ENCODE measurements at places on chromosomes 4 and X.

DNA sequence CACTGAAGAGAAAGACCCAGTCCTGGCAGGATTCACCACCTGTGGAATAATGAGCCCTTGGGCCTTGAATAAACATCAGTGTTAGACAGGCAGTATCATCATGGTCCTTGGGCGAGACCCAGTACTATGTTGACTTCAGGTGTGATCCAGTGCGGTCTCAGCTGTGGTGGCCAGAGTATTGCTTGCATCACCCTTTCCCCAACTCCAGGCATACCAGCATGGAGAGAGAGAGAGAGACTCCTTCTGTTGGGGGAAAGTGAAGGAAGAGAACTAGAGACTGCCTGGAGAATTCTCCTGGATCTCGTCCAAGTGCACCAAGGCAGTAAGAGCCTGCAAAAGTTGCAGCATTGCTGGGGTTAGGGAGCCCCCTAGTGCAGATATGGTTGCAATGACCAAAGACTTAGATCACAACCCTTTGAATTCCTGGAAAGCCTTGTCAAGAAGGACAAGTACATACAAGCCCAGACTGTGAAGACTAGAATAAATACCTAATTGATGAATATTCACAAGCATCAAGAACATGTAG is 61.1 kb upstream of the VAMP7 start:
- peak; percentile 79 for DNase-seq

DNA sequence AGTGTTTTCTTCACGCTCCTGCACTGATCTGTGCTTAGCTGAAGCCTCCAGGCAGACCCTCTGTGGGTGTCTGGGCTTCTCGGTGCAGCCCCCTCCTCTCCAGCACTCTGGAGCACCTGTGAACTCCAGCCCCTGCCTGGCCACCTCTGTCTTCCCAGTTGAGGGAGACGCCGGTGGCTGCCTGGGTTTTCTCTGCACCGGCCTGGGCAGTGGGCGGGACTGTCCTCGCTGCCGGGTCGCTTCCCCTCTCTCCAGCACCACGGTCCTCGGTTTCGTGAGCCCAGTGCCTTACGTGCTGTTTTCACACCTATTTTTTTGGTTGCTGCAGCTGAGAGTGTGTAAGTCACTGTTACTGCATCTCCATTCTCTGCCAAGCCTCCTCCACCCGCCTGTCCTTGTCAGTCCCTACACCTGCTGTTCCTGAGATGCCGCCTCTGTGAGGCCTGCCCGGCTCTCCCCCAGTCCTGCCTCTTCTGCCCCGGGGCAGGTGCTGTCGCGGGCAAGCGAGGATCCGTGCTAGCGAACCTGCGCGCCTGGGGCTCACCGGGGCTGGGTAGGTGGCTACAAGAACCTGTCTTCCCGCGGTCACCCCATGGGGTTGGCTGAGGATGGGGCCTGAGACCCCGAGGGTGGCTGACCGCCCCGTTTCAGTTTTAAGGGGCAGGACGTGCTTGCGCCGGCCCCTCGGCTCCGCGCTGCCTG is 2.4 kb upstream of the FGFRL1 start:
- DNase-seq, result no peak

DNA sequence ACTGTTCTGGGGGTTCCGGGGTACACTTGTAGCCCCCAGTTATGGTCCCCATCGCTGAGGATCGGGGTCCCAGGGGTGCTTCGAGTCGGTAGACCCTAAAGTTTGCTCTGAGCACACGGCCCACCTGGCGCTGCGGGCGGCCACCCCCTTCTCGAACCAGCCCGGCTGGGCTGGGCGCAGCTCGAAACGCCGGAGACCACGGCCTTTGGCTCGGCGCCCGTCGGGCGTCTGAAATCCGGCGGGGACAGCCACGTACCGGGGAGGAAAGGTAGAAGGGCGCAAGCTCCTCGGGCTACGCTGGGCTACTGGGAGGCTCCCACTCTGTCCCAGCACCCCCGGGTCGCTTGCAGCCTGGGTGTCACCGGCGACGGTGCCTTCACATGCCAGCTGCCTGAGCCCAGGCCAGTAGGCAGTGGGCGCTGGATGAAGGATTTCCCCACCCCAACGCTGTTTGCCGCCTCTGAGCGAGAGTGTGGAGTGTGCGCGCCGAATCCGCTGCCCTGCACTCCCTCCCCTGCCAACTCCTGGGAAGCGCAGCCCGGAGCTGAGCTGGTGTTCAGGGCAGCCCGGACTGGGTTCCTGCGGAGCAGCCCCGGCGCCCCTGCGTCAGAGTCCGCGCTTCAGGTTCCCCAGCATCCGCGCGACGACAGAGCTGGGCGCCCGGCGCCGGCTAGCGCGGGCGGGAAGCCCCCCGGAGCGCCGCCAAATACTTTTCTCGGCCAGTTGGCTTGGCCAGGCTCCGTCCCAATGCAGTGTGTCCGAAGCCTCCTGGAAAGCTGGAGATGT is 637 bp downstream of the MAMLD1 start:
- DNase-seq, result peak; percentile 13

DNA sequence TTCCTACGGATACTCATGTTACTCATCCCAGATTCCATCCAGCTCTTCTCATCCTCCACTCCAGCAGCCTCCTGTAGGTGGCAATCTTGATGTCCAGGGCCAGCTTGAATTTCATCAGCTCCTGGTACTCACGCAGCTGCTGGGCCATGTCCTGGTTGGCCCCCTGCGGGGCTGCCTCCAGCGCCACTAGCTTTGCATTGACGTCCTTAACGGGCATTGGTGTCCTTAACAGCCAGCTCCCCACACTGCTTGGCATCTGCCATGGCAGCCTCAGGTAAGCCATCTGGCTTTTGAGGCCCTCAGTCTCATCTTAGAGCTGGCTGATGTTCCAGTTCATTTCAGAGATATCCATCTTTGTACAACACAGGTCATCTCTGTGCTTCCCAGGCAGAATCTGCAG is 223.7 kb downstream of the FGF13 start:
- no peak for DNase-seq

Measured in fibroblast of skin of abdomen (primary cell).